ENCODE measurements at places on chromosomes 2 and 18. TPM values are rescaled to one million over a fixed set of nuclear protein-coding genes. Genes with fewer than 3 reads are reported as not detected.

DNA sequence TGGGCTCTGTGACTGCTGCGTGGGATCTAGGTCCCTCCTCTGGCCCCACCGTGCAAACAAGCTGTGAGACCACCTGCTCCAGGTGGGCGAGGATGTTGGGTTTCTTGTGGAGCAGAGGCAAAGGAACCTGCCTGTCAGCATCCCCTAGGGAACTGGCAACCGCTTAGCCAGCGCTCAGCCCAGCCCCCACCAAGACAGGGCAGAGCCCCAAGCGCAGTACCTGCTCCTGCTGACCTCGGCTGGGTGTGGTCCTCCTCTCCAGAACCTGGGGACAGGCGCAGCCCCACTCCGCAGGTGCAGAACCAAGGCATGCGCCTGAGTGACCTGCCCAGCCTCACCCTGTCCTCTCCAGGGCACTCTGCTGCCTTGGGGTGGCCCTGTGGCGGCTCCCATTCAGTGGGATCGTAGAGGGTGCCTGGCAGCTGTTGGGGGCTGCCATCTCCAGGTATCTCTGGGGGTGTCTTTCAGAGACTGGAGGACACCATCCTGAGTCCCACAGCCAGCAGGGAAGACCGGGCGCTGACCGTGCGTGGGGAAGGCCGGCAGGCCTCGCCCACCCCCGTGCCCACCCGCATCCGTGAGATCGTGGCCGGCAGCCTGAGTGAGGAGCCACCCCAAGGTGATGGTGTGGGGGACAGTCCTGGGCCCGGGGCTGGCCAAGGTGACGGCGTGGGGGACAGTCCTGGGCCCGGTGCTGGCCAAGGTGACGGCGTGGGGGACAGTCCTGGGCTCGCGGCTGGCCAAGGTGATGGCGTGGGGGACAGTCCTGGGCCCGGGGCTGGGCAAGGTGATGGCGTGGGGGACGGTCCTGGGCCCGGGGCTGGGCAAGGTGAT, 12.3 kb downstream of the CROCC2 start:
- DNase-seq: no peak

The SLC9A4 gene
- total RNA-seq: not detected

GRCh38 chr2:140383781-140384180, 1603.6 kb upstream of the NXPH2 start:
- DNase-seq: no peak

The GPATCH11 gene
- 11.3 TPM for total RNA-seq

- DNase-seq: no peak
These were observed 163.4 kb downstream of the ARL4C start for GRCh38 chr2:234333168-234334130.

- no peak for DNase-seq
These were observed 416.6 kb upstream of the TRIB2 start for GRCh38 chr2:12300019-12300602.

DNA sequence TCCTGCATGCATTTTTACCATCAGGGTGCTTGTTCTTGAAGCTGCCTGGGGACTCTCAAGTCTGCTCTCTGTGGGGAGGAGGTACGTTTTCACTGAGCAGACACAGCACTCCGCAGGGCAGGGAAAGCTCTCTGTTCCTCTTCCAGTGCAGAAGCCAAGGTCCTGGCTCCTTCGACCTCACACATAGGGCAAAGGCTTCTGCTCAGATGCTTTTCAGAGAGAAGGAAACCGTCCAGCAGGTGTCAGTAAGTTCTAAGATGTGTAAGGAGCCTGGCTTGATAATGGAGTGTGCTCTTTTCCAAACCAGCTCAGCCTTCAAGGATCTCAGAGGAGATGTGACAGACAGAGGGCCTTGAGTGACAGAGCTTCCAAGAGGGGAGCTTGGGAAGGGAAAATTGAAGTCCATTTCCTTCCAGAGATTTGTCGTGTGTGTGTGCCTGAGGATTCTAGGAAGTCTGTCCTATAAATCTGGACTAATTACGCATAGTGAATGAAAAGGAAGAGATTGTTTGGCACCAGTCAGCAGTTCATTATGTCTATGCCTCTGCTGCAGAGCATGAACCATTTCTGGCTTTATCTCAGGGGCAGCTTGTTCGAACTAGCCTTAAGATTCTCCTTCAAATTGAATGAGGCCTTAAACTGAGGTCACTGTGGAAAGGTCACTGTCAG, 67.3 kb upstream of the UPP2 start:
- peak; percentile 60 for DNase-seq

The HYCC2 gene
- 8.6 TPM for total RNA-seq

GRCh38 chr2:157320409-157320808, 5.2 kb downstream of the ERMN start:
- DNase-seq: no peak

DNA sequence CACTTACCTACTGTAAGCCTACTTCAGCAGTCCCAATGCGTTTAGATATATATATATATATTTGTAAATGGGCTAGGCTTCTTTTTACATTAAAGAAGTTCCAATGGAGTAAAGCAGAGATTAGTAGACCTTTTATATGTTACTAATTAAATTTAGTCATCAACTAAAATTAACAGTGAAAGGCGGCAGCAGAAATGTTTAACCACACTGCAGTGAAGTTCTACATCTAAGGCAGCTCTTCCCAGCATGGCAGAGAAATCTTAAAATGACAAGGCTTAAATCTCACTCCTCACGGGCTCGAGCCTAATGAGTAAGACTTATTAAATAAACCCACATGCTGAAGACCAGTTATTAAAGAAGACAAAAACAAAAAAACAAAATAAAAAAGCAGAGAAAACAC, 19.1 kb upstream of the KANSL1L start:
- no peak for DNase-seq

DNA sequence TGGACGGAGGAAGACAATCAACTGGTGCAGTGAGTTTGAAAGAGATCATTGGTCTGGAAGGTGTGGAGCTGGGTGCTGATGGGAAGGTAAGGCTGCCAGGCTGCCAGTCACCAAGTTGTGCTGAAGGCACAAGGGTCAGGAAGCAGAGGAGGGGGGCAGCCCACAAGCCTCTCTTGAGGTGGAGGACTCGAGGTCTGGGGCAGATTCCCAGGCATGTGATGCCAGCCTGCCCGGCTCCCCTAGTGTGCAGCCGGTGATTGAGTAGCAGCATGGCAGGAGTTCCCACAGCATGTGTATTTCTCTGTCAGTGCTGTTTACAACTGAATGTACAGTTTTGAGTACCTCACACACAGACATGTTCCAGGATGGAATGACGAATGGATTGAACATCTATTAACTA, 99.3 kb downstream of the CABLES1 start:
- DNase-seq: no peak

The IL36RN gene
- total RNA-seq: not detected
